EH (cell line): ENCODE measurements at places on chromosomes 4 and X.

GRCh38 chrX:153781428-153782047 lies 697 bp downstream of the SRPK3 start:
- DNase-seq, result no peak

DNA sequence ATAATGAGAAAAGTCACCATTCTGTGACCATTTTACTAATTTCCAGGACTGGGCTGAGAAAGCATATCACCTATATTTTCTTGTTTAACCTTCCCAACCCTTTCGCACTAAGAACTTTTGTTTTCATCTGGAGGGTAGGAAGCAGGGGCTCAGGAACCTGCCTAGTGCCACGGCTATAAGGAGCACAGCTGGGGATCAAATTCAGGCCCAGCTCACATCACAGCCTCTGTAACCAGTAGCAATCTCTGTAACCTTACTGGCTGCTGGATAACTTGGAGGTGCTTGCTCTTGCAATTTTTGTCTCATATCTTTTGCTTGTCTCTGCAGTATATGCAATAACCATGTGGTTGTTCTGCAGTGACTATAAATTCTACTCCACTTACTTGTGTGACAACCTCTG lies 76.7 kb upstream of the PLAC1 start:
- no peak for DNase-seq

- peak; percentile 96 for DNase-seq
Measured at GRCh38 chr4:182975806-182976205, 58.6 kb upstream of the DCTD start.

DNA sequence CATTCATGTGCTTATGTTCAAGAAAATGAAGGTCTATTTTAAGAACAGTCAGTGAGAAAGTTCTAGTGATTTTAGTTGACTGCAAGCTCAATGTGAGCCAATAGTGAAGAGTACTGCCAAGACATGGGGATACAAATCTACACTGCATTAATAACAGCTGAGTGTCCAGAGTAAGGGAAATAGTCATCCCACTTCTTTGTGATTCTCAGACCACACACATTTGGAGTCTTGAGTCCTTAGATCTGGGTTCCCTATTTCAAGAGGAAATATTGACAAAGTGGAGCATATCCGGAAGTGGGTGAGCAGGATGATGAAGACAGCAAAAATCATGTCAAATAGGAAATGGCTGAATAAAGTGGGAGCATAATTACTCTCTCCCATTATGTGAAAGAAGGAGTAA lies 171.1 kb downstream of the LARP7 start:
- no peak for DNase-seq

GRCh38 chr4:126916626-126917140 lies 716.1 kb upstream of the INTU start:
- peak; percentile 89 for DNase-seq

DNA sequence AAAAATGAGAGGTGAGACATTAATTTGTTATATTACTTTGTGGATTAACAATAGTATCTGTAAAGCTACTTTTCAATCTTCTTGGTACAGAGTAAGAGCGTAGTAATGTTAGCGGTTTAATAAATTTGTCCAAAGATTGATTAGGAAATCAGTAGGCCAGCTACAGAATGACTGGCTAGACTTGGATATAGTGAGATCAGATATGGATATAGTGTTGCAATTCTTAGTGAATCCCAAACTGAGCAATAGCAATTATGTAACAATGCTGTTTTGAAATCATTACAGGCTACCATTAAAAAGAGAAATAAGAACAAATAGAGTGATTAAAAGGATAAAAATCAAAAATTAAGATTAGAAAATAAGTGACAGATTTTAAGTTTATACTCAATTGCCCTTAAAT lies 847 bp upstream of the UGT2A2 start:
- no peak for DNase-seq

GRCh38 chrX:2665387-2666304 lies 25.4 kb upstream of the CD99 start:
- no peak for DNase-seq

GRCh38 chr4:174681723-174682300 lies 147.2 kb downstream of the GLRA3 start:
- DNase-seq, result peak; percentile 3

DNA sequence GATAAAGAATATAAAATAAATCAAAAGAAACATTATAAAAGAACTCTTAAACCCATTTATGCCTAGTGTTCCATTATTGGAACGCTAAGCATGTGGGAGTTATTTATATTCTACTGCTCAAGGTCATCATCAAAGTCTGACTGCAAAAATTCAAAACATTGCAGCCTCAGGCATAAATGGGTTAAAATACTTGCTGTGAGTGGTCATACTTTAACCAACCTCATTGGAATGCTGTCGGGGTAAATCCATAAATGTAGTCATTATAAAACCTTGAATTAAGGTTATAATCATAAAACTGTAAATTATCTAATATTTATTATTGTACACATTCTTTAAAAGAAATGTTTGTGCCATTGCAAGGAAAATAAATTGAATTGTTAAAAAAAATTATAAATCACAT lies 55.0 kb downstream of the RPS6KA6 start:
- DNase-seq, result peak; percentile 42

DNA sequence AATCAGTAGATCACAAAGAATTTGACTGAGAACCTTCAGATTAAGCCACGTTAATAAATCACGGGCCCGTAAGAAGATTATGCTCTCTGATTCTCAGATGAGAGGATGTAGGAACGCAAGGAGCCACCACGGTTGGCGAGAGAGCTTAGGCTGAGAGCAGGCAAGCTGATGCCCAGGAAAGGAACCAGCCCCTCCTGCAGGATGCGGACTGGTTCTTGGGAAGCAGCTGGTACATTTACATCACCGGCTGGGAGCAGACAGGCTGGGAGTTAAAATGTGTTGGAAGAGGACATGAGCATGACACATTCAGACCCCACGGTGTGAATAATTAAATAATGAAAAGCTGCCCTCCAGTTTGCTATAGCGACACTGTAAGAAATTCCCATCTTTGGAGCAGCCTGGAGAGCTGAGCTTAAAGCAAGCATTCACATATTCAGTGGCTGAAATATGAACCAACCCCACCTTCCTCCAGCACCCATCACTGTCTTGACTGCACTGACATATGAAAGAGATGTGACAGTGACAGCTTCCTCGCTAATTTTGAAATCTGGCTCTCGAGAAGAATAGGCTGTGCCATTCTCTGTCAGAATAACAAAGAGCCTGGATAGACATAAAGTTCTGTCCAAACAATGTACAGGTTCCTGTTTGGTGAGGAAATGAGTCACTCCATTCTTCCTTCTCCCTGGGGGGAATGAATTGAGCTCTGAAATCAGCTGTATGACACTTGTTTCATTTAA lies 33.1 kb downstream of the LNX1 start:
- DNase-seq, result peak; percentile 58

GRCh38 chrX:110853610-110854009 lies 58.0 kb upstream of the CHRDL1 start:
- DNase-seq, result peak; percentile 34
